ENCODE measurements at places on chromosomes 2 and 18. TPM values are rescaled to one million over a fixed set of nuclear protein-coding genes. Genes with fewer than 3 reads are reported as not detected.

- DNase-seq, result no peak
Observed at GRCh38 chr2:80326214-80326613, 21.7 kb upstream of the LRRTM1 start.

MBOAT2 gene
- 18.1 TPM for polyA plus RNA-seq

GRCh38 chr2:65070172-65070830 lies 14.1 kb downstream of the CEP68 start:
- no peak for DNase-seq

CFLAR gene
- polyA plus RNA-seq, result 35.6 TPM

DNA sequence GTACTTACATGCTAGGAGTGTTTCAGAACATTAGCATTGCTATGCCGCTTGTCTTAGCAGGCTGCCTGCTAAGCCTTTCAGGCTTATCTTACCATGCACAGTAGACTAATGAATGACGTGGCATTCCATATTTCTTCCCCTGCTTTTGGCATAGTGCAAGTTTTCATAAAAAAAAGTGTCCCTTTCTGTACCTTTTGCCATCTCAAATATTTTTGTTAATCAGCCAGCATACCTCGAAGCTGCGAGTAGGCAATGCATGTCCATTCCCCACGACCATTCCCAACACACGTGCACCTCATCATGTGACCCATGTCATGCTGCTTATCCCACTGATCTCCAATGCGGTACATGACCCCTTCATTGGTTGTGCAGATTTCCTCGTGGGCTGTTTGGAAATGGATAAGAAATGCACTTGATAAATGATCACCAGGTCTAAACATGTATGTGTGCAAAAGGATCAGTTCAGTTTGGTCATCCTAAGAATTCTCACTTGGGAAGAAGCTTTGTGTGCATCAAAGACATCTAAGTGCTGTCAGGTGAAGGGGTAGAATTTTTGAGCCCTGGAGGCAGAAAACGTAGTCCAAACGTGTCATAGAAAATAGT lies 13.9 kb downstream of the FN1 start:
- no peak for DNase-seq

- no peak for DNase-seq
Observed at GRCh38 chr2:174587579-174587978, 10.0 kb downstream of the WIPF1 start.

GRCh38 chr2:197284956-197285355 lies 25.6 kb downstream of the ANKRD44 start:
- DNase-seq, result no peak

- DNase-seq, result no peak
Observed at GRCh38 chr2:60972889-60973656, 44.4 kb upstream of the PEX13 start.

SALL3 gene
- polyA plus RNA-seq, result not detected

PID1 gene
- polyA plus RNA-seq, result 8.8 TPM

GRCh38 chr2:69734035-69734611 lies 7.8 kb upstream of the ANXA4 start:
- no peak for DNase-seq

- DNase-seq, result no peak
Observed at GRCh38 chr2:69043736-69044400, 30.9 kb downstream of the ANTXR1 start.

GRCh38 chr2:24456599-24457556 lies 34.2 kb upstream of the NCOA1 start:
- no peak for DNase-seq

Measured in BJ (cell line).